ENCODE measurements at places on chromosomes 3 and 15.

- DNase-seq, result no peak
These were observed 144.2 kb downstream of the GHSR start for GRCh38 chr3:172303941-172304558.

GRCh38 chr3:159853506-159853864 lies 135.2 kb upstream of the IL12A start:
- no peak for DNase-seq

GRCh38 chr3:37787153-37787867 lies 74.4 kb upstream of the CTDSPL start:
- no peak for DNase-seq

GRCh38 chr3:136885357-136886213 lies 23.6 kb downstream of the NCK1 start:
- DNase-seq, result no peak

DNA sequence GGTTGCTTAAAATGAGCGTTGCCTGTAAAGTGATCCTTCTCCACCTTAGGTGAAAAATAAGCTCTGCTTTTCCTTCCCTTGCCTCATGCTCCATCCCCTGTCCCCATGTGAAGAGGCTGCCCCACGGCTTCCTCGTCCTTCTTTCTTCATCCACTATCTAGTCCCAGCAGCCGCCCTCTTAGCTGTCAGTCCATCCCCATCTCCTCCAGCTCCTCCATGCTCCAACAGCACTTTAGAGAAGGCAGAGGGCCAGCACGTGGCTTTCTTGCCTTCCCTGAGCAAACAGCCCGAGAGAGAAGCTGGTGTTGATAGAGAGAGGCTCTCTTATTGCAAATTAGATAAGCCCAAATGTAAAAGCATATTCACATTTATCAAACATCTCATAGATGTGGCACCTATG lies 9.0 kb upstream of the TMEM41A start:
- no peak for DNase-seq

- DNase-seq, result no peak
These were observed 4.0 kb upstream of the A4GNT start for GRCh38 chr3:138136201-138136600.

DNA sequence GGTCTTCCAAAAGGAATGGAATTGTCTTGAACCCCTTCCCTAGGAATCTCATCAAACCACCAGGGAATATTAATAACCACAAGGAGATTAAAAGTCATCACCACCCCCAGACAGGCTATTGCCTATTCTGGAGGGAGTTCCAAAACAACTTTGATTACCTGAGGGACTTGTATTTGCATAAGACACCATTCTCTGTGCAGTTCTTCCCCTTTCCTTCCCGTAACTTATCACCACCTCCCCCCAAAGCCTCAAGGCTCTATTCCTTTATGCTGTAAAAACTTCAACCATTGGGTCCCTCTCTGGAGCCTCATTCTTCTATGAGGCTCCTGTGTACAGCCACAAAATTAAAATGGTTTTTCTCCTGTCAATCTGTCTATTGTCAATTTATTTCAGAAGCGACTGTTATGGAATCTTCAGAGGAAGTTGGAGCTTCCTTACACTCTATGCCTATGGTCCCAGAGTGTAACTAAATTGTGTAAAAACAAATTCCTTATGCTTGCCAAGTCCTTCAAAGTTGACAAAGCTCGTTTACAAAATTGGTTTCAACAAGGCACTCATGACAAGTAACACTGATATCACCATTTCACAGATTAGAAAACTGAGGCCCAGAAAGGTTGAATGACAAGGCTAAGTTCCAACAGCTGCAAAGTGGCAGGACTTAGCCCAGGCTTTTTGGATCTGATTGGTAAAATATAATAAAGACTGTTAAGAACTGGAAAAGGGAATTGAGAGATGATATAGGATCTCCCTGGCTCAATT lies 68.3 kb upstream of the HERC1 start:
- no peak for DNase-seq

DNA sequence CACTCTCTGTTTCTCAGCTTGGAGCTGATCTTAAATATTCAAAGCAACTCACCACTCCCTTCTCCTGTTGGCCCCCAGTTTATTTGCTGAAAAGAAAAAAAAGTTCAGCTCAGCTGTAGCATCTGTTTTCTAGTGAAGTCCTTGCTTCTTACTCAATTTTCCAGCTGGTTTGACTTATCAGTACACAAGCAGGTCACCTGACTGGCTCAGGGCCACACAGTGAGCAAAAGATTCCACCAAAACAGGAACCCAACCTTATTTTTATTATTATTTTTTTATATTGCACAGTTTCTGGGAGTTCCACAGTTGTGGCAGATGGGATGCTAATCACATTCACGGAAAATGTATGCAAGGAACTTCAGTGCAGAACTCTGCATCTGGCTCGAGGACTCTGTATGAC lies 390.7 kb upstream of the RGMA start:
- no peak for DNase-seq

- DNase-seq, result no peak
These were observed 129.1 kb upstream of the ANKRD28 start for GRCh38 chr3:15926871-15927270.

Data from GM12891 (cell line).